ENCODE measurements at places on chromosomes 13 and 19. TPM values are rescaled to one million over a fixed set of nuclear protein-coding genes. Genes with fewer than 3 reads are reported as not detected.

DNA sequence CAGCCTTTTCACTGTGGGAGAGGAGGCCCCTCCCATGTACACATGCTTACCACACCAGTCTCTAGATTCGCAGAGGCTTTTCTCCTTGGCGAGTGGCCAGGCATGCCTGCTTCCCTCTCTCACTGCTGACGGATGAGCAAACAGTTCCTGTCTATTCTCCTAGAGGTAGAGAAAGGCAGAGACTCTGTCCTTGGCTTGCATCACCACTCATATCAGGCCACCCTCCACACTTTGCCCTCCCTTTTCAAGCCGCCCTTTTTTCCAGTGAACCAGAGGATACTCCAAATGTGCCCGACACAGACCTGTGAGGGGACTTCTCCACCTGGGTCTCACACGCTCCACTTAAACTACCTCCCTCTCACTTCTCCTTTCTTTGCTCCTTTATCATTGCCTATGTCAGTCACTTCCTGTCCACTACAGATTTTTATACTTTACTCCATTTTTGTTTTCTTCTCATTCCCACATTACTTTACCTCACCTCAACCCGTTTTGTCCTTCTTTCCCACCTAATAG, 284.6 kb downstream of the DNAJC15 start:
- DNase-seq: no peak
- peaks cover 3% of the 10 kb centered on the region for H3K27me3 ChIP-seq
- no peaks in the 10 kb centered on the region for H3K36me3 ChIP-seq
- H3K4me3 ChIP-seq: no peak overlapping the region

DNA sequence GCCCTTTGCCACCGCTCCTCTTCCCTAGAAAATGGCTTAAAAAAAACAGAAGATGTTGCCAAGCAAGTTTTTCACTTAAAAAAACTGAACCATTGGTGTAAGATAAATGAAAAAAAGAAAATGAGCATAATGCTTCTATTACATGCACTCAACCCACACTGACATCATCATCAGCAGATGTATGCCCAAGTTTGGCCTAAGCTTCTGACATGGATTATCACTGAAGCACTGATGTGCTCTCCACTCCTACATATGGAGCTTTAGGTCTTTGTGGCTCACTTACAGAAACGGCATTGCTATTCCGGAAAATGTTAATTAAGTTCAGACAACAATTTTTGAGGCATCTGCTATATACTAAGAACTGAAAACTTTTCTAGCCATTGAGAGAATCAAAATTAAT, 8.0 kb downstream of the RXFP2 start:
- no peaks in the 10 kb centered on the region for H3K27me3 ChIP-seq
- no peak overlapping the region for H3K27ac ChIP-seq
- H3K4me3 ChIP-seq: no peak overlapping the region
- H3K4me1 ChIP-seq: no peaks in the 10 kb centered on the region
- H3K36me3 ChIP-seq: no peaks in the 10 kb centered on the region

DNA sequence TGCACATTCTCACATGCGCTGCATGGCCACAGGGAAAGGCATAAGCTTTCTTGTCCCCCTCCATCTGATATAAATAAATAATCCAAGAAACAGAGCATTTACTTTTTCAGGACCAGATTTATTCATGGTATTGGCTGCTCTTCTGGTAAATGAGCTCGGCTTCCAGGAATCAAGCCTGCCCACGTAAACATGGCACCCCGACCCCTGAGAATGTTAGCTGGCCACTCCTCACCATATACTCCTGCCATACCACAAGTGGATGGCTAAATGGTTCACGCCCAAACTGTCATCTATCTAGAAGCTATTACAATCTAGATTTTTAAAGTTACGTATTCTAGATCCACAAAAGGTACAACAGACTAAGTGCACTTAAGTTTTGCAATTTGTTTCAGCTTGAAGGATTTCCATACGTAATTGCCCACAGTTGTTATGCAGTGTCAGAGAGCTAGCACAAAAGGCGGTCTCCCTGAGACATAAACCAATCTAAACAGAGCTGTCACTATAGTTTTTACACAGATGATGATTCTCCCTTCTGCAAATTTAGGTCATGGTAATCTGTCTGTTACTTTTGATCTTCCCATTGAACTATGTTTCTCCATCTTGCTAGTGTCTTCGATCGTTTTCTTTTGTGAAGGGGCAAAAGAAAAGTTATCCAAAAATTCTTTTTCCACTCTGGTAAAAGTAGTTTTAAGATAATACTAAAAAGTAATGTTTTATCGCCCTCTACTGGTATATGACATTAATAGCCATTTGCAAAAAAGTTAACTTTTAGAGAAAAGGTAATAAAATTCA, 16.2 kb upstream of the FOXO1 start:
- no peaks in the 10 kb centered on the region for H3K27me3 ChIP-seq
- DNase-seq: no peak
- H3K27ac ChIP-seq: no peak overlapping the region

- H3K27me3 ChIP-seq: peaks cover 10% of the 10 kb centered on the region
- DNase-seq: no peak
- H3K4me3 ChIP-seq: no peak overlapping the region
- no peaks in the 10 kb centered on the region for H3K4me1 ChIP-seq
These were observed 3.0 kb downstream of the ENOX1 start for GRCh38 chr13:43783820-43784219.

GPR108 gene
- 74.0 TPM for total RNA-seq
